ENCODE measurements at places on chromosomes 3 and 15. TPM values are rescaled to one million over a fixed set of nuclear protein-coding genes. Genes with fewer than 3 reads are reported as not detected.

The HIGD2B gene
- not detected for total RNA-seq

The KNG1 gene
- 0.48 TPM for total RNA-seq

The PPM1M gene
- 31.2 TPM for total RNA-seq

The SERPINI2 gene
- total RNA-seq, result not detected

The AGBL1 gene
- not detected for total RNA-seq

The MEGF11 gene
- not detected for total RNA-seq

The FSD2 gene
- total RNA-seq, result under 0.01 TPM

The GRAMD2A gene
- total RNA-seq, result 52.5 TPM

The STRIT1 gene
- total RNA-seq, result not detected

The GAP43 gene
- not detected for total RNA-seq

The FANCD2OS gene
- not detected for total RNA-seq

The SERINC4 gene
- total RNA-seq, result not detected

The NAA80 gene
- 8.5 TPM for total RNA-seq

The SEMA3G gene
- 70.1 TPM for total RNA-seq

The TMIE gene
- total RNA-seq, result not detected

The NUP210 gene
- total RNA-seq, result 2.2 TPM

The TPRG1 gene
- 29.2 TPM for total RNA-seq

The B2M gene
- total RNA-seq, result 3,703 TPM

The ITIH1 gene
- total RNA-seq, result not detected

The FES gene
- 54.7 TPM for total RNA-seq

The ZNF35 gene
- 18.7 TPM for total RNA-seq

The ABI3BP gene
- 170 TPM for total RNA-seq

The GOLGA8S gene
- total RNA-seq, result not detected

The SGO1 gene
- total RNA-seq, result 0.80 TPM

The ZNF197 gene
- 18.0 TPM for total RNA-seq

The ALDH1A3 gene
- 44.9 TPM for total RNA-seq

The GALNT15 gene
- 492 TPM for total RNA-seq

The STRA6 gene
- 1.0 TPM for total RNA-seq

The RSRC1 gene
- total RNA-seq, result 53.1 TPM

The ACP3 gene
- total RNA-seq, result 6.9 TPM

The NCBP2 gene
- 40.8 TPM for total RNA-seq

Measured in breast epithelium (tissue), 4 donors.